Activated naive CD8-positive, alpha-beta T cell treated with anti-CD3 and anti-CD28 coated beads, Interleukin-2, amount 10 ng/mL, durations not matched to agents 7 days and 5 days (primary cell): ENCODE measurements at places on chromosomes 5 and 9. TPM values are rescaled to one million over a fixed set of nuclear protein-coding genes. Genes with fewer than 3 reads are reported as not detected.

DNA sequence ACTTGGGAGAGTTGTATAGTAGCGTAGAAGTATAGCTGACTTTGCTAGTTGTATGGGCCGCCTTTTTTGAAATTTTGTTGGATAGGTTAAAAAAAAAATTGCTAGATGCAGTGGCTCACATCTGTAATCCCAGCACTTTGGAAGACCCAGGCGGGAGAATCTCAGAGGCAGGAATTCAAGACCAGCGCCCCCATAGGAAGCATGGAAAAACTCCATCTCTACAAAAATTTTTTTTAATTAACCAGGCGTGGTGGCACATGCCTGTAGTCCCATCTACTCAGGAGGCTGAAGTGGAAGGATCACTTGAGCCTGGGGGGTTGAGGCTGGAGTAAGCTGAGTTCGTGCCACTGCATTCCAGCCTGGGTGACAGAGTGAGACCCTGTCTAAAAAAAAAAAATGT lies 59.2 kb downstream of the SMC5 start:
- no peak for DNase-seq
- peaks cover 32% of the 10 kb centered on the region for H3K36me3 ChIP-seq
- no peak overlapping the region for H3K27ac ChIP-seq
- no peaks in the 10 kb centered on the region for H3K27me3 ChIP-seq
- H3K4me3 ChIP-seq = no peak overlapping the region

- peak within 1 kb of the TSS; percentile 95 for H3K27ac ChIP-seq
- H3K27me3 ChIP-seq = peaks cover 1% of the 10 kb centered on the region
- H3K4me1 ChIP-seq = peaks cover 31% of the 10 kb centered on the region
- H3K4me3 ChIP-seq = peak within 1 kb of the TSS; percentile 95
Measured at GRCh38 chr9:112332977-112333638, at the start of gene PTBP3. PTBP3 (minus strand) TSS chr9:112333619; CDS start chr9:112297865, 35,754 bp downstream.

- H3K36me3 ChIP-seq = peaks cover 8% of the 10 kb centered on the region
- H3K4me3 ChIP-seq = peak within 1 kb of the TSS; percentile 31
- DNase-seq = no peak
- peaks cover 10% of the 10 kb centered on the region for H3K4me1 ChIP-seq
- H3K27me3 ChIP-seq = peaks cover 56% of the 10 kb centered on the region
- H3K27ac ChIP-seq = peak within 1 kb of the TSS; percentile 66
Measured at GRCh38 chr5:2751592-2752021, at the start of gene IRX2. IRX2 (minus strand) TSS chr5:2751677; CDS start chr5:2751413, 264 bp downstream.

DNA sequence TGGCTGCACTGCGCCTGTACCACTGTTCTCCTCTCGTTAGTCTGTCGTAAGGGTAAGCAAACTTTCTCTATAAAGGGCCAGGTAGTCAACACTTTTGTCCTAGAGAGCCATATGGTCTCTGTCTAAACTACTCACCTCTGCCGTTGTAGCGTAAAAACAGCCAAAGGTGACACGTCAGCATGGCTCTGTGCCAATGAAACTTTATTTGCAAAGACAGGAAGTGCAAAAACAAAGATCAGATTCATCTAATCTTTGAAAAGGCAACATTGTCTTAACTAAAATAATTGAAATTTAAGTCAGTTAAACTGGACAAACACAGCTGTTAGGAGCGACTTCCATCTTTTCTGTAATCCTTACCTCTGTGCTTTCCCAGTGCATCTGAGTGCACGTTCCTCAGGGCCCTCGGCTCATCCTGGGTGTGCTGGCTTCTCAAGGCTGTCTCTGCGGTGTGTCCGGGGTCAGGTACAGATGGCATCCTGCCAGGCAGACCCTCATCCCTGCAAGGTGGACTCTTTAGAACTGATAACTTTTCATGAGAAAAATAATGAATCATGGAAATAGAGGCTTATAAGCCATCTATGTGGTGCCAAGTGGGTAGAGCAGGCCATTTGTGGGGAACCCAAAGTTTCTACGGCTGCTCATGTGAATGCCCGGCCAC lies 35.2 kb upstream of the IRX4 start:
- H3K36me3 ChIP-seq = no peaks in the 10 kb centered on the region
- H3K4me1 ChIP-seq = no peaks in the 10 kb centered on the region
- H3K27ac ChIP-seq = no peak overlapping the region
- no peak overlapping the region for H3K4me3 ChIP-seq

GRCh38 chr5:154034944-154035343 lies 3.8 kb downstream of the FAM114A2 start:
- DNase-seq = no peak
- peaks cover 20% of the 10 kb centered on the region for H3K4me1 ChIP-seq
- H3K27me3 ChIP-seq = no peaks in the 10 kb centered on the region
- H3K36me3 ChIP-seq = peaks cover 15% of the 10 kb centered on the region

GRCh38 chr5:135446615-135447014 lies 533 bp downstream of the DCANP1 start:
- no peak overlapping the region for H3K27ac ChIP-seq
- no peaks in the 10 kb centered on the region for H3K36me3 ChIP-seq
- no peak overlapping the region for H3K4me3 ChIP-seq
- peaks cover 7% of the 10 kb centered on the region for H3K27me3 ChIP-seq
- peaks cover 2% of the 10 kb centered on the region for H3K4me1 ChIP-seq

GRCh38 chr5:138651767-138652117 lies 76.5 kb upstream of the HSPA9 start:
- H3K36me3 ChIP-seq = no peaks in the 10 kb centered on the region
- DNase-seq = no peak
- peaks cover 13% of the 10 kb centered on the region for H3K4me1 ChIP-seq
- H3K4me3 ChIP-seq = no peak overlapping the region
- H3K27ac ChIP-seq = no peak overlapping the region

DNA sequence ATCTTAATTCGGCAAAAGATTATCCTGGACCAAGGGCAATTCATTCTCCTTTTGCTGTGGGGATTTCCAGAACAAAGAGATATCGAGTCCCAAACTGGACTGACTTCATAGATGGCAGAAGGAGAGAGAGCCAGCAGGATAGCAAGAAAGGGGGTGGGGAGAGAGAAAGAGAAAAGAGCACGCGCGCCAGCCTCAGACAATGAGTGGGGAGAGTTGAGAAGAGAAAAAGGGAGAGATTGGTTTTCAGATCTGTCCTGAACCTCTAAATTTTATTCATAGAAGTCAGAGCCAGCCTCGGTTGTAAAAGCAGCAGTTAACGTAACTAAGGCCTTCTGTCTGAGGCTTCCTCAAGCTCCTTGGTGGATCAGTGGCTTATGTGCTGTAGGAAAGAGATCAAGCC lies 55.3 kb upstream of the ALDH1B1 start:
- peaks cover 6% of the 10 kb centered on the region for H3K4me1 ChIP-seq
- no peak overlapping the region for H3K27ac ChIP-seq
- H3K36me3 ChIP-seq = no peaks in the 10 kb centered on the region
- DNase-seq = no peak

- no peaks in the 10 kb centered on the region for H3K36me3 ChIP-seq
- H3K27me3 ChIP-seq = peaks cover 57% of the 10 kb centered on the region
- peaks cover 4% of the 10 kb centered on the region for H3K4me1 ChIP-seq
- DNase-seq = no peak
Measured at GRCh38 chr5:141494761-141495452, 6.0 kb downstream of the PCDHGC5 start.

- no peak for DNase-seq
- peaks cover 58% of the 10 kb centered on the region for H3K36me3 ChIP-seq
- H3K4me3 ChIP-seq = peak overlapping the region; percentile 99
- peaks cover 41% of the 10 kb centered on the region for H3K4me1 ChIP-seq
- no peaks in the 10 kb centered on the region for H3K27me3 ChIP-seq
- H3K27ac ChIP-seq = peak overlapping the region; percentile 99
Measured at GRCh38 chr9:114389612-114390368, 2.0 kb upstream of the AKNA start.

- peaks cover 7% of the 10 kb centered on the region for H3K27me3 ChIP-seq
- peak overlapping the region; percentile 98 for H3K4me3 ChIP-seq
- peaks cover 36% of the 10 kb centered on the region for H3K4me1 ChIP-seq
- H3K27ac ChIP-seq = peak overlapping the region; percentile 99
Measured at GRCh38 chr9:104092875-104093600, 1.1 kb upstream of the SMC2 start.

- H3K36me3 ChIP-seq = no peaks in the 10 kb centered on the region
- DNase-seq = no peak
- no peak overlapping the region for H3K27ac ChIP-seq
- peaks cover 3% of the 10 kb centered on the region for H3K4me1 ChIP-seq
- H3K27me3 ChIP-seq = peaks cover 27% of the 10 kb centered on the region
Measured at GRCh38 chr5:138489683-138490061, 24.4 kb downstream of the EGR1 start.

DNA sequence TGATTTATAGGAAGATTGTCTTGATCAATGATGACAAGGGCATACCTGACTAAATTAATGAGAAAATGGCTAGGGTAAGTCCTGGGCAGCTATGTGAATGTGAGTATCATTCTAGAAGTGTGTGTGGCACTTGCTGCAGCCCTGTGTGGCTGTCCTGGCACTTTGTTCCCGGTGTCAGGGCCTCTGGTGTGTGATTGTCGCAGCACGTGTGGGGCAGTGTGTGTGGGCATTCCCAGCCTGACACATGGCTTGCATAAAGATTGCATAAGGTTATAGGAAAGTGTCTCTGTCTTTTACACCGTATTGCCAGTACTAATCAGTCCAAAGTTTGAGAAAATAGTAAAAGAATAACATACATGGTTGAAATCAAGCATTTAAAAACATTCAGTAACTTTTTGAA lies 74.4 kb downstream of the TRIO start:
- no peak overlapping the region for H3K27ac ChIP-seq
- no peak overlapping the region for H3K4me3 ChIP-seq
- DNase-seq = no peak
- peaks cover 51% of the 10 kb centered on the region for H3K27me3 ChIP-seq
- no peaks in the 10 kb centered on the region for H3K36me3 ChIP-seq

GRCh38 chr9:134466869-134467616 lies 140.8 kb downstream of the RXRA start:
- no peaks in the 10 kb centered on the region for H3K36me3 ChIP-seq
- no peaks in the 10 kb centered on the region for H3K4me1 ChIP-seq
- no peak for DNase-seq
- no peak overlapping the region for H3K27ac ChIP-seq

DNA sequence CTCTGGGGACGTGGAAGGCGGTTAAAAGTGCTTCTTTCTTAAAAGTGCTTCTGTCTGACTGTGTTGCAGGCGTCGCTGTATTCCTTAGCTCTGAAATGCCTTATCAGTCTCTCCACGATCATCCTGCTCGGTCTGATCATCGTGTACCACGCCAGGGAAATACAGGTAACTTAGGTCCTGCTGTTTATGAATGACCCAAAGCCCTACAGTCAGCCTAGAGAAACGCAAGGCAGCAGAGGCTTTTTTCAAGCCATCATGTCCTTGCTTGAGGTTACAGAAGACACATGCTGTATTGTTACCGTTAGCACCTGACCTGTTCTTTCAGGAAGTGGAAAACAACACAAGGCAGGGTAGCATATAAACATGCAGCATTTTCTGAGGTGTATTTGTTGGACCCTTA lies 2.0 kb downstream of the KCNN2 start:
- H3K36me3 ChIP-seq = no peaks in the 10 kb centered on the region
- DNase-seq = no peak
- H3K27me3 ChIP-seq = peaks cover 57% of the 10 kb centered on the region

GRCh38 chr9:86485359-86485758 lies 131.1 kb upstream of the TUT7 start:
- peaks cover 2% of the 10 kb centered on the region for H3K27me3 ChIP-seq
- H3K27ac ChIP-seq = no peak overlapping the region
- no peak overlapping the region for H3K4me3 ChIP-seq
- no peaks in the 10 kb centered on the region for H3K36me3 ChIP-seq

DNA sequence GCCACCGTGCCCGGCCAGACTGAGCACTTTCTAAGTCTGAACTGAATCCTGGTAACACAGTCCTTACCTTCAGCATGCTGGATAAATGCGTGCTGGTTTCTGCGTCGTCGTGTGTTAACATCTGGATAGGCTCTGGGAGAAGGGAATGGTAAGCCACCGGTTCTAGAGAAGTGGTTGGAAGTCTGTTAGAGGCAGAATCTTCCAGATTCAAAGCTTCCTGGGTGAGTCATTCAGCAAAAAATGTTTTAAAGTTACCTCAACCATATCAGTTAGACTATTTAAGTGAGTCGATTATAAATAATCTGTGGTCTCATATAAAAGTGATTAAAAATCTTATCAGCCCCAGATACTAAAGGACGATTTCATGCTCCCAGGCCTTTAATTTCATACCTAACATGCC lies 256.5 kb upstream of the NFIL3 start:
- peaks cover 5% of the 10 kb centered on the region for H3K4me1 ChIP-seq
- no peaks in the 10 kb centered on the region for H3K36me3 ChIP-seq
- no peak for DNase-seq
- peaks cover 35% of the 10 kb centered on the region for H3K27me3 ChIP-seq
- H3K27ac ChIP-seq = no peak overlapping the region

DNA sequence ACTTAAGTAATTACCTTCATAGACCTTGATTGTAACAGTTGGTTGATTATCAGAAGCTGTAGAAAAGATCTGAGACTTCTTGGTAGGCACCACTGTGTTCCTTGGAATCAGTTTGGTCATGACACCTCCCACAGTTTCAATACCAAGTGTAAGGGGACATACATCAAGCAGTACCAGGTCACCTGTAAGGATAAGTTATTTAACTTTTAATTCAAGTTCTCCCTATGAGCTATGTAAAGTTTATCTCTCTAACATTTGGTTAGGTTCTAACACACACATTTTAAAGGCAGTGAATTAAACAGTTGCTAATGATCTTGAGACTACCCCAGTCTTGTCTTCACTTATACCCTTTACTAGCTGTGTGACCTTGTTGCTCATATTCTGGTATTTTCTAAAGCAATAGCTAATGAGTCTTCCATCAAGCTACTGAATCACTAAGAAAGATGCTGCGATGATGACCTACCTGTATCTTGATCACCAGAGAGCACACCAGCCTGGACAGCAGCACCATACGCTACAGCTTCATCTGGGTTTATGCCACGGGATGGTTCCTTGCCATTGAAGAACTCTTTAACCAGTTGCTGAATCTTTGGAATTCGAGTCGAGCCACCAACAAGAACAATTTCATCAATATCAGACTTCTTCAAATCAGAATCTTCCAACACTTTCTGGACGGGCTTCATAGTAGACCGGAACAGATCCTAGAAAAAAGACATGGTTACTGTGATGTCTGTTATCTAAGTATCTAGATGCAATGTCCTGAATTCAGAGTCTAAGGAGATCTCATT lies 2.8 kb downstream of the HSPA5 start:
- H3K4me3 ChIP-seq = peak overlapping the region; percentile 99
- H3K27me3 ChIP-seq = no peaks in the 10 kb centered on the region
- no peak for DNase-seq
- peak overlapping the region; percentile 76 for H3K27ac ChIP-seq
- H3K36me3 ChIP-seq = peaks cover 44% of the 10 kb centered on the region
- H3K4me1 ChIP-seq = peaks cover 38% of the 10 kb centered on the region

DNA sequence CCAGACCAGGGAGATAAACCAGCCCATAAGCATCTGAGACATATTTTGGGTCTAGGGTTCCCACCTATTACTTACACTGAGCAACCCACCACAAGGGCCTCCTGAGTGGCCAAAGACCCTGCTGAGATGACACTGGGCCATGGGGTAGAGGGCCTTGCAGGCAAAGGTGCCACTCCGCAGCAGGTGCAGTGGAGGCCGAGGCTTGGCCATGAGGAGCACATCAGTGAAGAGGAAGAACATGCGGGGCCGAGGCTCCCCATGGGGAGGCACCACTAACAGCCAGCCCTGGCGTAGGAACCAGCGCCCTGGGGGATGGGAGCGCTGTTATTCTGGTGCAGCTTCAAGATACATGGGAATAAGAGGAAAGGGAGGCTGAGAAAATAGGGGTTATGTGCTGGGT lies 2.6 kb downstream of the ARHGEF39 start:
- H3K27me3 ChIP-seq = no peaks in the 10 kb centered on the region
- peak overlapping the region; percentile 76 for H3K4me3 ChIP-seq
- peaks cover 67% of the 10 kb centered on the region for H3K4me1 ChIP-seq
- H3K27ac ChIP-seq = peak overlapping the region; percentile 79

SWI5 gene
- 14.3 TPM for total RNA-seq

SPINK1 gene
- total RNA-seq = not detected

CAMK4 gene
- total RNA-seq = 154 TPM

ZBED3 gene
- total RNA-seq = 3.6 TPM

AUH gene
- total RNA-seq = 17.2 TPM

FAM151B gene
- total RNA-seq = not detected
